Mononuclear cell (primary cell): ENCODE measurements at places on chromosomes 11 and 22. TPM values are rescaled to one million over a fixed set of nuclear protein-coding genes. Genes with fewer than 3 reads are reported as not detected.

Gene CBLIF
- not detected for total RNA-seq

Gene IFITM10
- 4.8 TPM for total RNA-seq

Gene CCDC116
- total RNA-seq: not detected

Gene CDC42EP2
- not detected for total RNA-seq

Gene INSC
- 0.10 TPM for total RNA-seq

Gene TANGO2
- total RNA-seq: 20.1 TPM

Gene SCGB1C1
- total RNA-seq: not detected

Gene FADS2
- total RNA-seq: 12.8 TPM

Gene CCDC87
- 0.21 TPM for total RNA-seq

Gene PTGDR2
- total RNA-seq: 0.52 TPM

Gene OTOG
- total RNA-seq: not detected

Gene LMO1
- not detected for total RNA-seq

Gene RFPL3
- total RNA-seq: 0.21 TPM

Gene NAGA
- 42.8 TPM for total RNA-seq

Gene POU2AF2
- total RNA-seq: not detected

Gene OR5J2
- total RNA-seq: not detected

Gene LIF
- 4.2 TPM for total RNA-seq

Gene MFNG
- 77.0 TPM for total RNA-seq

Gene SLC2A11
- 7.9 TPM for total RNA-seq

Gene RAB3IL1
- not detected for total RNA-seq

Gene SPI1
- 202 TPM for total RNA-seq
